Kidney (tissue), 22 donors: ENCODE measurements at places on chromosomes 7 and 10.
A peak's percentile ranks its signal among the peaks of the same experiment; 100 is the strongest.

DNA sequence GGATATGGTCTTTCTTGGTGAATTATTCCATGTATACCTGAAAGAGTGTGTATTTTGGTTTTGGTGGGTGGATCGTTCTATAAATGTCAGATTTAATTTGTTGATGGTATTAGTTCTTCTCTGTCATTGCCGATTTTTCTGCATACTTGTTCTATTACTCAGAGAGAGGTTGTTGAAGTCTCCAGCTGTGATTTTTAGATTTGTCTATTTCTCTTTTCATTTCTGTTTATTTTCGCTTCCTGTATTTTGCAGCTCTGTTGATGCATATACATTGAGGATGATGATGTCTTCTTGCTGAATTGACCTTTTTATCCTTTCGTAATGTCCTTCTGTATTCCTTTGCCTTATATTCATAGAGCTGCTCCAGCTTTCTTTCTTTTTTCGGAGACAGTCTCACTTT lies 12.1 kb upstream of the BHLHA15 start:
- no peak for DNase-seq

- no peak for DNase-seq
Observed at GRCh38 chr7:108129018-108129965, 869 bp downstream of the LAMB4 start.

DNA sequence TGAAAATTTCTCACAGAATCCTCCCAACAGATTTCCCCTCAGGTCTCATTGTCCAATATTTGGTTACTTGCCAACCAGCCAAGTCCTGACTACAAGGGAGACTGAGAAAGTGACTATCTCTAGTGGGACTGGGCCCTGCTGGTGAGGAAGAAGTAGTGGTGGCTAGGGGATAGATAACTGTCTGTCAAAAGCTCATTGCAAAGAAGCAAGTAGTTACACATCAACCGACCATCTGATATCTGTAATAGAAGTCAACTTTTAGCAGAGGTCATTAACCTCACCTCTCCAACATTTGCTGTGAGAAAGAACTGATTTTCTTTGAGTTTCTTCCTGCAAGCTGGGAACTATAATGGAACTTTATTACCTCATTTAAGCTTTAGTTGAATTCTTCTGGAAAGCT lies 15.2 kb downstream of the STAMBPL1 start:
- DNase-seq = no peak

DNA sequence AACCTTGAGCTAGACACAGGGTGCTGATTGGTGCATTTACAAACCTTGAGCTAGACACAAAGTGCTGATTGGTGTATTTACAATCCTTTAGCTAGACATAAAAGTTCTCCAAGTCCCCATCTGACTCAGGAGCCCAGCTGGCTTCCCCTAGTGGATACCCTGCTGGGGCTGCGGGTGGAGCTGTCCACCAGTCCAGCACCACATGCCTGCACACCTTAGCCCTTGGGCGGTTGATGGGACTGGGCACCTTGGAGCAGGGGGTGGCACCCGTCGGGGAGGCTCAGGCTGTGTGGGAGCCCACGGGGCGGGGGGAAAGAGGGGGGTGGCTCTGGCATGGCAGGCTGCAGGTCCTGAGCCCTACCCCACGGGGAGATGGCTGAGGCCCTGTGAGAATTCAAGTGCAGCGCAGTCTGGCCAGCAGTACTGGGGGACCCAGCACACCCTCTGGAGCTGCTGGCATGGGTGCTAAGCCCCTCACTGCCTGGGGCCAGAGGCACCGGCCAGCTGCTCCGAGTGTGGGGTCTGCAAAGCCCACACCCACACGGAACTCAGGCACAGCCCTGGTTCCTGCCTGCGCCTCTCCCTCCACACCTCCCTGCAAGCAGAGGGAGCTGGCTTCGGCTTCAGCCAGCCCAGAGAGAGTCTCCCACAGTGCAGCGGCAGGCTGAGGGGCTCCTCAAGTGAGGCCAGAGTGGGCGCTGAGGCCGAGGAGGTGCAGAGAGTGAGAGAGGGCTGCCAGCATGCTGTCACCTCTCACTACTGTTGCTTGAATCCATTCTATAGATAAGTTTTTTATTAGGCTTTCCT lies 369.8 kb upstream of the SMIM30 start:
- DNase-seq = no peak

GRCh38 chr7:133429371-133429770 lies 176.5 kb downstream of the EXOC4 start:
- DNase-seq = no peak

- DNase-seq = no peak
Observed at GRCh38 chr7:106641416-106641815, 19.5 kb downstream of the CCDC71L start.

- no peak for DNase-seq
Observed at GRCh38 chr10:106083572-106083971, 1080.9 kb downstream of the SORCS1 start.

- DNase-seq = no peak
Observed at GRCh38 chr10:124214610-124215375, 121.4 kb upstream of the CHST15 start.

DNA sequence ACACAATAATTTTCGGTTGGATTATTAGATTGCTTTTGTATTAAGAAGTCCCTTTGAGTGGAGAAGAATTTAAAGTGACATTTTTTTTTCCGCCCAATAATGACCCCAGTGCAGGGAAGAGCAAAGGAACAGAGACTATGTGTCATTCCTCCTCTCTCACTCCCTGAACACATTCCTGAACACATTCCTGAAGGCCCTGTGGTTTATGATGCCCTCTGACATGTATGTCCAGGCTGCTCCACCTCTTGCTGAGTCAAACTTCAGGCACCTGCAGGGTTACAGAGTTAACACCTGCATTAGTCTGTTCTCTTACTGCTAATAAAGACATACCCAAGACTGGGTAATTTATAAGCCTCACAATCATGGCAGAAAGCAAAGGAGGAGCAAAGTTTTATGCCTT lies 704.0 kb upstream of the LRRN3 start:
- DNase-seq = peak; percentile 25

- no peak for DNase-seq
Observed at GRCh38 chr10:95588025-95588424, 26.9 kb upstream of the SORBS1 start.

GRCh38 chr10:29881336-29881771 lies 178.0 kb downstream of the JCAD start:
- no peak for DNase-seq

- DNase-seq = no peak
Observed at GRCh38 chr7:16839646-16840045, 34.8 kb upstream of the AGR2 start.

GRCh38 chr7:133528796-133529195 lies 275.9 kb downstream of the EXOC4 start:
- no peak for DNase-seq
